Activated CD4-positive, alpha-beta T cell treated with anti-CD3 and anti-CD28 coated beads, Interleukin-2, amount 50 U/mL, for 4 hours (primary cell): ENCODE measurements at places on chromosomes 1 and 21.

DNA sequence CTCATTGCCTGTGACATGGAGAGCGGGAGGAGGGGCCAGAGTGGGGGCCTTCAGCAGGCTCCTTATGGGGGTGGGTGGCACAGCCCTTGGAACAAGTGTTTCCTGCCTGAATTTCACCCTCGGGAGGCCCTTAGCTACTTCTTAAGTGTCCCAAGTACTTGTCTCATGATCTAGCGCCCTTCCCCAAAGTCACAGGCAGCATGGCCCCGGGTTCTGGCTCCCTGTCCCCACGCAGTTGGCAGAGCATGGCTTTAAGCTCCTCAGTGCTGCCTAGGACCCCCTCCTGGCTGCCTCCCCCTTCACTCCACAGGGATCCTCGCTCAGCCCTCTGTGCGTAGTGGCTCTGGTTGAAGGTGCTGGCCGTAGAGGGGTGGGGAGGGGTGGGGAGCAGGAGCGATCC lies 197.2 kb downstream of the CAMTA1 start:
- DNase-seq = no peak

GRCh38 chr1:17816511-17816910 lies 61.4 kb downstream of the ACTL8 start:
- no peak for DNase-seq

DNA sequence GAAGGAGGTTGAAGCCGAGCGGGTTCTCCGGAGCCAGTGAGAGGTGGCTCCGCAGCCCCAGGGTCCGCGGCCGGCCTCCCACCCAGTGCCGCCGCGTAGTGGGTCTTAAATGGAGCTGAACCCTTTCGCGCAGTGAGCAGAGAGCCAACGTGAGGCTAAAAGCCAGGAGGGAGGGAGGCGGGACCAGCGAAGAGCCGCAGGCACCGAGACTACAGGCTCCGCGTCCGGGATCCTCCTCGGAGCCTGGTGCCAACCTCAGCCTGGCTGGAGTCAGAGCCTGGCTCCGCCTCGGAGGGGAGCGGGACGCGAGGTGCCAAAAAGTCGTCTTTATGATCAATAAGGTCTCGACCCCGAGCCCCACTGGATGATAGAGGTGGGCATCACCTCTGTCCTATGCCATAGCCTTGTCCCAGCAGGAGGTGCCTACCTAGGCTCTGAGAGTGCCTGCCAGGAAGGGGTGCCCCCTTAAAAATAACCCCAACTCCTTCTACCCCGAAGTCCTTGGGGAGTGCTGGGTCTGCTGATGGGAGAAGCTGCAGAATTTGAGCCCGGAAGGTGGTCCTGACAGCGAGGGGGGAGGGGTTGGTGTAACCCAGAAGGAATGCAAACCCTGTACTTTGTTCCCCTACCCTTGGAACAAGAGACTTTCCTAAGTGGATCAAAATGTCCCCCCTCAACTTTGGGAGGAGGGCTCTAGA lies 1.6 kb downstream of the IGSF21 start:
- no peak for DNase-seq

- DNase-seq = no peak
Observed at GRCh38 chr21:42459082-42459460, 37.0 kb downstream of the RSPH1 start.

DNA sequence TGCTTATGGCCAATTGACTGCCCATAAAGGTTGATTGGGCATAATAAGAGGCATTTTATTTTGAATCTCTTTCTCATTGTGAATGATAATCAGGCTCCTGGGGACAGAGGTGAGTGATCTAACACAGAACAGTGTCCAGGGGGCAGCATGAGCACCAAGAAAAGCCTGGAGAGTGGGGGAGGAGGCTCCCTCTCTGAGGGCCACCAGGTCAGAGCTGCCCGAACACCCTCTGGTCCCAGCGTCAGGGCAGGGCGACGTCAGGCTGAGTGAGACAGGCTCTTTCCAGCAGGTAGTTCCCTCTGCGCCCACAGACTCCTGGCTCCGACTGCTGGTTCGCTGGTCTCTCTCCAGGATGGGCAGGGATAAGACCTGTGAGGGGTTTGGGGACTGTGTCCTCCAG lies 250.2 kb upstream of the C1orf174 start:
- no peak for DNase-seq

- DNase-seq = no peak
Observed at GRCh38 chr1:230708631-230709580, 5.0 kb downstream of the AGT start.

DNA sequence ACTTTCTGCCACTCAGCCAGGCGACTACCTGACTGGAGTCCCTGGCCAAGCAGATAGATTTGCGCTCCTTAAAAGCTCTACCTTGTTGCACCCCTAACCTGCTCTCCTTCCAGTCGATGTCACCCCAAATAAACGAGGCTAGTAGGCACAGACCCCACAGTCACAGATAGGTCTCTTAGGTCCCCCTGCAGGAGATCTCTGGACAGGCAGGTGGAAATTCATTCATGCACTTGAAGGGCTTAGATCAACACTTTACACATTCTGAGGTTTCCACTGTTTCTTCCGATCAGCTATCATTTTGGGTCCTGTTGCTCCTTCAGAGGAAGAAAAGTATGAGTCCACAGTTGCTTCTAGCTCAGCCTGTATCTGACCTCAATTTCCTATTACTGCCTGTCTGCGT lies 272.6 kb upstream of the FMN2 start:
- no peak for DNase-seq

DNA sequence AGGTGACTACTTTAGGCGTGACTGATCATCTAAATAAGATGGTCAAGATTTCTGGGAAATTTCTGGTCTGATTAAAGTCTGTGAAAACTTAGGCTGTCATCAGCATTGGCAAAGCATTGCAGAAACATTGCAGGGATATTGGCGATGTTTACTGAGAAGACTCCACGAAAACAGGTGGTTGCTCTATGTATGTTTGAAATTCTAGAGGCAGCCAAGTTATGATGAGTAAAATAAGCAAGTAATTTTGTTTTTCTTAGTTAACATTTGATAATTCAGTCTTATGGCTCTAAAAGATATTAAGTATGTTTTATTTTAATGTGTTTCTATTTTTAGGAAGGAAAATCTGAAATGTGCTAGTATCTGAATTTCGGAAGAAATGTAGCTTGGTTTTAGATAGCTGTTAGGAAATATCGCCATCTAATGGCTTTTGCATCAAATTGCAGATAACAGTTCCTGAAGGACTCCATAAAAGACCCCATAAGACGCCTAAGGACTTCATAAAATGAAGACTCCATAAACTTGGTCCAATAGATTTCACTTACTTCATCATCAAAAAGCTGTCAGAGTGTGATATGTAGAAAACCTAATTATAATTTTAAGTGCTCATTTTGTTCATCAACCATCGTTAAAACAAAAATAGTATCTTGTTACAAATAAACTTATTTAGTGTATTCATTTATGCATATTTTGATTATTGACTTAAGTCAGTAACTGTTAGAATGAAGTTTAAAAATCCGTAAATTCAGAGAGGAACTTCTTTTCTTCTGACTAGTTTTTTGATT lies 344.6 kb downstream of the RYR2 start:
- no peak for DNase-seq

DNA sequence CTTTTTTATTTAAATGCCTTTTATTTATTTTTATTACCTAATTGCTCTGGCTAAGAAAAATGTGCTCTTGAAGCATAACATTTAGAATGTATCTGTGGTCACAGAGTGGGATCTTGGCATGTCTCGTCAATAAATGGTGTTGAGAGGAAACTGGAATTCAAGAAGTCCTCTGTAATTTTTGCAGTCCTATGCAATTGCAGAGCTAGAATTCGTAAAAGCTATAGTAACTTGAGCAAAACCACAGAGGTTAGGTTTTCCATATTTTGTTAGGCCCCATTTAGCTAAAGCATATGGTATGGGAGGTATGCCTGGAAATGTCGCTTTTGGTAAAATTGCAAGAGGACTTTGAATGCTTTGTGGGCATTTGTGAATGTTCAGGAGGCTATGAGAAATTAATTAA lies 466.7 kb upstream of the NFIA start:
- no peak for DNase-seq

DNA sequence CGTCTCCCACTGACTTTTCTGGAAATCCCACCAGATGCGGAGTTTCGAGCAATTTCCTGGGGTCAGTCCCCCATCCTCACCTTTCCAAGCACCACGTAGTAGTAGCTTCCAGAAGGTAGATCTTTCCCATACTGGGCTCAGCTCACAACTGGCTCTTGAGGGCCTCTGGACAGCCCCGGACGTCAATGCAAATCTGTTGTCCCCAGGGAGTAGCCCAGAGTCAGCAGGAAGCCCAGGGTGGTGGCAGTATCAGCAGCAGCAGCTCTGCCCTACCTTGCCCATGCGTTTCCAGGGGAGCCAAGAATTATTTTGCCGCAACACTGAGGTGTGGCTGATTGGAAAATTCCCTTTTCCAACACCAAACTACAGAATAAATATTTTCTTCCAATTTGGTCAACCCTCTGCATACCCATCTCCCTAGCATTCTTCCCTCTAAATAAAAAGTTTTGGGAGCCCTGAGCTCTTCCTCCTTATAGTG lies 70.3 kb downstream of the CD46 start:
- DNase-seq = no peak

GRCh38 chr1:244294599-244295224 lies 157.0 kb downstream of the ADSS2 start:
- no peak for DNase-seq

GRCh38 chr1:169027607-169028320 lies 78.7 kb upstream of the ATP1B1 start:
- no peak for DNase-seq

GRCh38 chr1:62707744-62708120 lies 19.5 kb upstream of the DOCK7 start:
- DNase-seq = no peak

GRCh38 chr1:41658431-41659158 lies 174.1 kb upstream of the EDN2 start:
- DNase-seq = no peak

DNA sequence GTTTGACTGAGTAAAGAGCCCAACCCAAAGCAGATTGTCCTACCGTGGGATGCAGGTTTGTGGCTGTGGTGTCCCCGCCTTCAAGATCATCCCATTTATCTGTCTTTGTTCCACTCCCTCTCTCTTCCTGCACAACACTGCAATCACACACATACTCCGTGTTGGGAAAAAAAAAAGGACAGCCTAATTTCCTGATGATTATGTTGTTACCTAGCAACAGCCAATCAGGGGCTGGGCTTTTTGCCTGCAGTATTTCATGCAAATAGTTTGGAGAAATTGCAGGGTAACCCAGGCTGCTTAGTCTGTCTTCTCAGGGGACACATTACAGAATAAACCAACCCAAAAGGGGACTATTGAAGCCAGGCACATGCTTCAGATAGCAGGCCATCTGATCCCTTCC lies 38.3 kb downstream of the PHC2 start:
- DNase-seq = no peak

DNA sequence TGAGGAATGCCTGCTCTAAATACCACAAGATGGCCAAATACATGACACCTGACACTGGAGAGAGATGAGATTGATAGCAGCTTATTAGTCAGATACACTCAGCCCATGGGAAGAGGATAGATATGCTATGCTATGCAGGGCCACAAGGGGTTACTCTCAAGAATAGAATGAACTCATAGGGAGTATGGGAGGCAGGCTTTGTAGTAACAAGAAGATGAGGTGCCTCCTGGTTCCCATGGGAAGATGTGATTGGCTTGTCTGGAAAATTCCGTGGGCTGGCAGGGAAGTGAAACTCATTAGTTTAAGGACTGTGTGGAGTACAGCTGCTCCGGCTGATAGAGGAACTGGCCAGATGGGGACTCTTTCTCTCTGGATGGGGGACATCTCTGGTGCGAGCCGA lies 16.5 kb downstream of the CCDC30 start:
- DNase-seq = no peak

DNA sequence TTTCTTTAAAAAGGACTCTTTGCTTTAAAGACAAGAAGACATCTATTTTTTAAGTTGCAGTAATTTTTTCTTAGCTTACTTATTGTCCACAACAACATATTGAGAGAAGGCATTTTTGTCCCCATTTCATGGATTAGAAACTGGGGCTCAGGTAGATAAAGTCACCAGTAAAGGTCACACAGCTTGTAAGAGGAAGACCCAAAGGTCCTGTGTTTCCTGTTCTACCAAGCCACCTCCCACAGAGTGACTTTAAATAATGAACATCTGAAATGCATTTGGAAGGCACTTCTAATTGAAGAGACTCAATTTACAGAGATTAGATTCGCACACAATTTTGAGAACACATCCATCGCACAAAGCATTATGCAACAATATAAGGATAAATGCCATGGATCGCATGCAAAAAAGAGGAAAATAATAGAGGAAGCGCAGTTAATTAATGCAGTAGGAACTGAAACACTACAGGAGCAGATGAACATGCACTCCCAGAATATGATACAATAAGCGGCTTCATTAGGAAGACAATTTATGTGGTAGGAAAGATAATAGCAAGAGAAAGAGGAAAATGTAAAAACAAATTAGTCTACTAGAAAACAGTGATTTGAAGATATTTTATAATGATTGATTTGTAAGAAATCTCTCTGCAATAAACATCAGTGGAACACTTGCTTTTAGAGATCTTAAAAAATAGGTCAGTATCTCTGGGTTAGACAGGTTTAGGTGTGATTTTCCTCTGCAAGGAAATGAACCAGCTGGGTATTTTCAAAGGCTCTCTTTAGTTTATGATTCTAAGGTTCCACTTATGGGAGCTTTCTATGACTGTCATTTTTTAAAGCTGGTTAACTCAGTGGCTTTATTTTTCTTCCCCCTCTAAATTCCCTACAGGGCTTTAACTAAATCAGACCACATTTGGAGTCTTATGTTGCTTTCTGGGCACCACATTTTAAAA lies 27.1 kb upstream of the CD2 start:
- no peak for DNase-seq

DNA sequence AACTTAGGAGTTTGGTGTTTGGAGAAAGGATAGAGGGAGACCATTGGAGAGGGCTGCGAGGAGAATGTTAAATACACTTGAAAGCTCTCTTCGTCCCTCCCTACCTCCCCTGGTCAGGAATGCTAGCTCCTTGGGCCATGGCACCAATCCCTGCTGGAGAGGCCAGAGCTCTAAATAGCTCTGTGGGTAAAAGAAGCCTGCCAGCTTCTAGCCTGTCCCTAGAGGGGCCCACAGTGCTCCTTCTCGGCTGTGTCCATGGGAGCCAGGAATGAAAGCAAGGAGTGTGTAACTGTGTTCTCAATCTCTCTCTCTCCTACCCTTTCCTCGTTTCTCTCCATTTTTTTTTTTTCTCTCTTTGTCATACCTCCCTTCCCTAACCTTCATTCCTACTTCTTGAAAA lies at the start of gene CCDC190:
Gene CCDC190, minus strand, starts transcription at position 75 of the 400 bp plus-strand sequence. CDS start 1,529 bp downstream, outside the sequence.
- DNase-seq = no peak

- no peak for DNase-seq
Observed at GRCh38 chr1:54569339-54569738, 21.3 kb downstream of the ACOT11 start.

DNA sequence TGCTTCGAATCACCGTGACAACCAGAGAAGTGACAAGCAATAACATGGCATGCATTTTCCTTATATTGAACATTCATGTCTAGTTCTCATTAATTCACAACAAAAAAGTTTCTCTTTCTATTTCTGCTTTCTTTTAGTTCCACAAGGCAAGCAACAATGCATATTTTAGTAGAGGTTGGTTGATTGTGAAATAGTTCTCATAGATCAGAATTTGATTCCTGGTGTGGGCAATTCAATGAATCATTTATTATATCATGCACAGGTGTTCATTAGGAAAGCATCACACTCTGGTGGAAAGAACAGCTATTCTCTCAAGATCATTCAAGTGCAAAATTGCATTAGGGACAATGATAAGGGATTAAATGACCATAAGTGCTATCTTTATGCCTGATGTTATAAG lies 980.9 kb downstream of the BRINP3 start:
- no peak for DNase-seq

GRCh38 chr1:157348538-157349480 lies 203.5 kb downstream of the FCRL5 start:
- DNase-seq = no peak

GRCh38 chr1:24415910-24416665 lies 486 bp downstream of the NIPAL3 start:
- no peak for DNase-seq
